Hypothalamus (tissue), 51 donors: ENCODE measurements at places on chromosomes 6 and 20.

DNA sequence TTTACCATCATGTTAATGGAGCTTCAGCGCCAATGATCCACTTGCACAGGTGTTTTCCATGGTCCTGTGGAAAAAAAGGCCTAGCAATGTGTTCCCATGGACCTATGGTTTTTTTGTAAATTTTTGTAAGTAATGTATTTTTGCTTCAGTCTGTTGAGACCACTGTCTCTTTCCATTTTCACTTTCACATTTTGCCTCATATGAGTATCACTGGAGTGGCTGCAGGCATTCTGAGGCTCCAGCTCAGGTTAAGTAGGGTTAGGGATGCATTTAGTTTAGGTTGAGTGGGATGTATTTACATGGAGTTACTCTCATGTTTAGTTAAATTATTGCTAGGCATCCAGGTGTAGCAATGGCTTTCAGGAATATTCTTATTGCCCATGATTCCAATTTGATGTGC, 19.2 kb upstream of the LMBRD1 start:
- DNase-seq: no peak

GRCh38 chr6:44386364-44386928, 1.1 kb upstream of the CDC5L start:
- no peak for DNase-seq

GRCh38 chr6:130203370-130203769, 19.4 kb downstream of the SAMD3 start:
- DNase-seq: no peak

DNA sequence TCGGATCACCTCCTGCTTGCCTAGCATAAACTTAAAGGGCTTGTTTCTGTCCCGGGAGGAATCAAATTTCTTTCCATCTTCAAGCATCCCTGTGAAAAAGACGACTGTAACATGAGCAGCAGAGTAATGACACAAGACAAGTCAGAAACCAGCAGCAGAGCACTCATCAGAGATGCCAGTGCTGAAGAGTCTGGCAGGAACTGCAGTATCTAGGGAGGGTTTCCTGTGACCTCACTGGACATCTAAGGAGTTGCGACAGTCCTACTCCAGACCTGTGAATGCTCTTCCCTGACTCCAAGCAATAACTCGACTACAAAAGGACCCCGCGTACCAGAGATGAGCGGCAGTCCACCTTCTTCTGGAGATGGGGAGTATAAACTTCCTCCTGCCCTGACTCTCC, 17.3 kb downstream of the FKBP1A start:
- no peak for DNase-seq

DNA sequence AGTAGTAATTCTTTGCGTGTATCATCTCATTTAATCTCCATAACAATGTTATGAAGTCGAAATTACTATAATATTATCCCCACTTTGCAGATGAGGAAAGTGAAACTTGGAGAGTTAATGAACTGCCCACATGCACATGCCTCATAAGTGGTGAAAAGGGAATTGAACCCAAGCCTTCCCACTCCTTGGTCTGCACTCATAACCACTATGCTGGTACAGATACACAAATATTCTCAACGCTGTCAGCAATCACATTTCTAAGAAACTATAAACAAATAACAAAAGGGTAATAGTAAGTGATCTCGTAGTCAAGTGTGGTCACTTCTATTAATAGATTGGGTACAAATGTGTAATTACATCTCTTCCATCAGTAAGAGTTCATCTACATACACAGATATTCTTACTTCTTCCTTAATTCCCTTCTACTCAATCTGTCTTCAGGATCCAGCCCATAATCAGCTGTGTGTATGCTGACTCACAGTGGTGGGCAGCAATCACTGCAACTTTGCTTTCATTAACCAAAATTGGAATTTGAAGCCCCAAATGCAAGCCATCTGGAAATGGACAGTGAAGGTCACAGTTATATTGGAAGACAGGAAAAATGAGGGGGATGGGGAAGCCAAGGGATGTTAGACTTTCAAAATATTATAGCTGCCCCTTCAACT, 6.6 kb downstream of the PRSS35 start:
- DNase-seq: no peak

DNA sequence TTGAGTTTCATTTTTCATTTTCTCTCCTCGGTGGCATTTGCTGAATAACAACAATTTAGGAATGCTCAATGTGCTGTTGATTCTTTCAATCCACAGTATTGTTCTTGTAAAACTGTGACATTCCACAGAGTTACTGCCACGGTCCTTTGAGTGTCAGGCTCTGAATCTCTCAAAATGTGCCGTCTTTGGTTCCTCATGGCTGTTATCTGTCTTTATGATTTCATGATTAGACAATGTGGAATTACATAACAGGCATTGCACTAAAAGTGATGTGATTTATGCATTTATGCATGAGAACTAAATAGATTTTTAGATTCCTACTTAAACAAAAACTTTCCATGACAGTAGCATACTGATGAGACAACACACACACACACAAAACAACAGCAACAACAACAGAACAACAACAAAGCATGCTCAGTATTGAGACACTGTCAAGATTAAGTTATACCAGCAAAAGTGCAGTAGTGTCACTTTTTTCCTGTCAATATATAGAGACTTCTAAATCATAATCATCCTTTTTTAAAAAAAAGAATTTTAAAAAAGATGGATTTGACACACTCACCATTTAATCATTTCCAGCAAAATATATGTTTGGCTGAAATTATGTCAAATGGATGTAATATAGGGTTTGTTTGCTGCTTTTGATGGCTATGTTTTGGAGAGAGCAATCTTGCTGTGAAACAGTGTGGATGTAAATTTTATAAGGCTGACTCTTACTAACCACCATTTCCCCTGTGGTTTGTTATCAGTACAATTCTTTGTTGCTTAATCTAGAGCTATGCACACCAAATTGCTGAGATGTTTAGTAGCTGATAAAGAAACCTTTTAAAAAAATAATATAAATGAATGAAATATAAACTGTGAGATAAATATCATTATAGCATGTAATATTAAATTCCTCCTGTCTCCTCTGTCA, 88.1 kb downstream of the SNAP25 start:
- DNase-seq: no peak

DNA sequence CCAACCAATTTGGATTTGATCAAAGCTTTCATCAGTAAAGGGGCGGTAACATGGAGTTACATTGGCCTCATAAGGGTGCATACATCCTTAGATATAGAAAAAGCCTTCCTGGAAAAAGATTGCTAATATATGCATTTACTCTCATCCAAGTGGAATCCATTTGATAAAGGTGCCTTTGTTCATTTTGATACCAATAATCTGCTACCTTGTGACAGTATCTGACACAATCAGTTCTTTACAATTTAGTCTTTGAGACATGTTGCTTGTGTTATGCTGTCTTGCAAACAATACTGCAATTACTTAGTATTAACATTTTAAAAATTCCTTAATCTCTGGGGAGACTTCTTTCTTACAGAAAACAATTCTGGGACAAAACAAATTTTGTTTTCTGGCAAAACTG, 654.4 kb upstream of the SLC35B3 start:
- DNase-seq: no peak

DNA sequence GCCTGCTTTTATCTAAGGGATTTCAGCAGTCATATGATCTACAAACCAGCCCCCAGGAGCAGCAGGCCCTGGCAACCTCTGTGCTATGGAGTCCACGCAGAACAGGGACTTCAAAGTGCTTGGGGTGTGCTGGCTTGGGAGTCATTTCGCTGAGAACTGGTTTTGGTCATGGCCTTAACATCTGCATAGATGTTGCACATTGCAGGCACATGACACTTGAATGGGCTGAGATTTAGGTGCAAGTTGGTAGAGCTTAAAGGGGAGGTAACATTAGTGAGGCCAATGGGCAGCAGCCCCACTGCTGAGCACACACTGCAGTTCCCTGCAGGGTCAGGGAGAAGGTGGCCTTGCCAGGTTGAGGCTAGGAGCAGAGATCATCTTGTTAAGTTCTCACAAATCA, 43.6 kb downstream of the RREB1 start:
- no peak for DNase-seq
